ENCODE measurements at places on chromosomes 11 and 22.
A peak's percentile ranks its signal among the peaks of the same experiment; 100 is the strongest.

GRCh38 chr22:41539146-41540005, 4.9 kb downstream of the POLR3H start:
- no peak for DNase-seq

GRCh38 chr11:73157101-73158010, 15.2 kb upstream of the FCHSD2 start:
- DNase-seq, result peak; percentile 85

- no peak for DNase-seq
Measured at GRCh38 chr11:34324466-34324865, 33.3 kb downstream of the ABTB2 start.

- no peak for DNase-seq
Measured at GRCh38 chr22:42766860-42767259, 46.2 kb upstream of the A4GALT start.

DNA sequence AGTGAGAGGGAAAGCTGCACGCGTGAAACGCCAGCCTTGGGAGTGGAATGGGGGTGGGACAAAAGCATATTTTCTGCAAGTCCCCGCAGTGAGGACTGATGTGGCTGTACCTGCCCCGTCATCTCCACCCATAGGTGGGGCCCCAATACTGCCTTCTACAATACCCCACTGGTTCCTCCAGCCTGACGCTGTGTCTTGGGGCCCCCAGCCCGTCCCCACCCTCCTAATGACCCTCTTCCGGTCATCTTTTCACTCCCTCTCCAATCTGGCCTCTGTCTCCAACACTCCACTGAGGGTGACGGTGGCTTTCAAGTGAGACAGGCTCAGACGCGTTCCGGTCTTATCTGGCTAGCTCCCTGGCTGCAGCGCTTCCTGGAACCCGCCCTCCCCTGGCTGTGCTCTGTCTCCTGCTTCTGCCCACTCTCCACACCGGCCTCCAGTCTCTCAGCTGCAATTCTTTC, 104.2 kb downstream of the MICAL3 start:
- no peak for DNase-seq

DNA sequence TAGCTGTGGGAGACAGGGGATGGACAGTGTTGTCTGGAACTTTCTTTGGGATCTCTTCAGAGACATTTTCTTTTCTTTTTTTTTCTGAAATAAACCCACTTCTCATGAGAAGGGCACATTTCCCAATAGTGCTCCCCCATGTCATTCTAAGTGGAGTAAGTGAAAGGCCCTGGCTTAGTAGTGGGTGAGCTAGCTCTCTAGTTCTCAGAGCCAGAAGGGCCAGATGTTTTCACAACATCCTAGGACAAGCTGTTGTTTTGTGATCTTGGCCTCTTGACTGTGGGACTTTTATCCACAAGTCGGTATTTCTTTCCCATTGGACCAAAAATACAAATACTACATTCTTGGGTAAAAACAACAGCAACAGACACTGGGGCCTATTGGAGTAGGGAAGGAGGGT, 607.7 kb upstream of the TENM4 start:
- no peak for DNase-seq

DNA sequence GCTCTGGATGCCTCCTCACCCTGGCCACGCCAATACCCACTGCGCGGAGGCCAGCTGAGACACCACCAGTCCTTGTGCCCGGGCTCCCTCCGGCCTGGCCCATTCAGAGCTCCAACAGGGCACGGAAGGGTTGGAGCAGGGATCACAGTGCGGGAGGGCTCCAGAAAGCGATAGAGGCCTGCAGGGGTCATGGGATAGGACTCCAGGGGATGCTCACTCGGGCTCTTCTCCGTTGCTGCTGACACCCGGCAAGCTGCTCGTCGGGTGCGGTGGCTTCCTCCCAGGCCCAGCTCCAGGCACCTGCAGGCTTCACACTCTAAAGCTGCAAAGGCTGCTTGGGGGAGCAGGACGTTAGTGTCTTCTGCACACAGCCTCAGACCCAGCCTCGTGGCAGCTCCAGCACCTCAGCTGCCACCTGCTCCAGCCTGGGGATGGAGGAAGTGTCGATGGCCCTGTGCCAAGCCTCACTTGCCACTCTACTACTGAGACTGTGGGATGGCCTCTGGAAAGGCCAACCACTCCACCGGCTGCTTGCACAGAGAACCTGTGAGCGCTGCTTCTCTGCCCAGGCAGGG, 10.6 kb downstream of the WNT7B start:
- no peak for DNase-seq
